ENCODE measurements at places on chromosomes 3 and 15.

GRCh38 chr3:129505341-129505740 is 23.1 kb upstream of the RHO start:
- peak; percentile 96 for DNase-seq

DNA sequence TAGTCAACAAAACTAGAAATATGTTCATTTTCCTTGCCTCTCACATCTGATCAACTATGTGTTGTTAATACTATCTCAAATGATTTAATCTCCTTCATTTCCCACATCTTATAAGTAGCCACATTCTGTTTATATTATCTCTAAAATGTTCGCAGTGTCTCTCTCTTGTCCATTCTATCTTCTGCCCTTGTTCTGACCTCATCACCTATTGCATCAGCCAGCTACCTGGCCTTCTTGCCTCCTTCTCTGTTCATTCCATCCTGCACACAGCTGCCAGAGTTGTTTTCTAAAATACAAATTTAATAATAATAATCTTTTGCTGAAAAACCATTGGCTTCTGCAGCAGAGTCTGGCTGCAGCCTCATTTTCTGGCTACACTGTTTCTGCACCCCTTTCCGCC is 75.3 kb upstream of the CCNL1 start:
- no peak for DNase-seq

DNA sequence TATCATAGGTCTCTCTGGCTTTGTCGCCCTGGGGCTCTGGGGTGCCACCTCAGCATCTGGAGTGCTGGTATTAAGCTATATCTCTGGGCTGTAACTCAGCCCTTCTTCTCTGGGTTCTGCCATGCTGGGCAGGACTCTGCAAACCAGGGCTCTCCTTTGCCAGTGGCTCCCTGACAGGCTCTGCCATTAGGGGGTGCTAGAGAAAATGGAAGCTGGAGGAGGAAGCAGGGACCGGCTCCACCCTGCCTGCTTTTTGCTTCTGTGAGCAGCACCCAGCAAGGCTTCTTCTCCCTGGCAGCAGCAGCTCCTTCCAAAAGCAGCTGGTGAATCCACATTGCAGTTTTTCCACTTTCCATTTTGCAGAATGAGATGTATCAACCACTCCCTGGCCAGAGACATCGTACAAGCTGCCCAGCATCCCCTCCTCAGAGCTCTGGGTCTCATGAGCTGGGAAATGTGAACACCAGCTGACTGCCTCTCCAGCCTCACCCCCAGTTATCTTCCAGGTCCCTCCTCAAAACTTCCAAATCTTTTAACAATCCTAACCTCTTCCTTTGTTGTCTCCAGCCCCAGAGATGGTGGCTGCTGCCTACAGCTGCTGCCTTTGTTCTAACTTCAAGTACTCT is 165.0 kb downstream of the ABHD5 start:
- DNase-seq, result peak; percentile 2

- DNase-seq, result no peak
These were observed 279.1 kb downstream of the ZBTB20 start for GRCh38 chr3:114867835-114868503.

DNA sequence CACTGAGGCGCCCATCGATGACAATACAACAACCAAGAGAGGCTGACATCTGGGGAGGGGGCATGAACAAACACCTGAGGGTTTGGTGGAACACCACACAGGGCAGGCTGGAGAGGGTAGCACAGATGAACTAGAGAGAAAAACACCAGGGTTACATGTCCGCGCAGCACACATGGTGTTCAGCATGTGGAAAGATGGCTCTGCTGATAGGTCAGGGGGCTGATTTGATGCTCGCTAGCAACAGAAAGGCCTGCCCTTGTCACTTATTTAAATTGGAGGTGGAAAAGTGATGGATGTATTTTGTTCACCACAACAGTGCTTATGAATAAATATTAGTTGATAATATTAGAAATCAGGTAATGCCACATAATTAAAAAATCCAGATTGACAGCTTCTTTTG is 67.5 kb downstream of the FRMD4B start:
- DNase-seq, result no peak

GRCh38 chr15:75346796-75347221 is at the start of gene NEIL1:
NEIL1 (plus strand) TSS chr15:75347039; CDS start chr15:75348906, 1,867 bp downstream.
- DNase-seq, result no peak

GRCh38 chr3:54968546-54969172 is 40.8 kb upstream of the LRTM1 start:
- no peak for DNase-seq

DNA sequence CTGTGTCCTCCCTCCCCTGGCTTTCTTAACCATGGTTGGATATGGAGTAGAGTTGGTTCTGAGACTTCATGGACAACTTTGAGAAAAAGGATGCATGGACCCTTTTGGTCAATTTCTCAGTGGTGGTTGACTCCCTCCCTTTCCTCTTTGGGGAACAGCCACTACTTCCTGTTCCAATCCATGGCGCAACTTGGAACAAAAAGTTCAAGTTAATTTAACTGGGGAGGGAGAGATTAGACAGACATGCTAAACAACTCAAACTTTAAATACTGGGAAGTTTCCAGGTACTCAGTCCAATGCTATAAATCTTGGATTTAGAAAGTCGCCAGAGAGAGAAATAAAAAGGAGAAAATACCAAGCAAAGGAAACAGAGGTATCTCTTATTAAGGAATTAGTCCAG is 202.2 kb downstream of the PDZRN3 start:
- DNase-seq, result no peak

- no peak for DNase-seq
These were observed 374.9 kb upstream of the TGFBR2 start for GRCh38 chr3:30231277-30232141.
